ENCODE measurements at places on chromosomes 7 and 10.

DNA sequence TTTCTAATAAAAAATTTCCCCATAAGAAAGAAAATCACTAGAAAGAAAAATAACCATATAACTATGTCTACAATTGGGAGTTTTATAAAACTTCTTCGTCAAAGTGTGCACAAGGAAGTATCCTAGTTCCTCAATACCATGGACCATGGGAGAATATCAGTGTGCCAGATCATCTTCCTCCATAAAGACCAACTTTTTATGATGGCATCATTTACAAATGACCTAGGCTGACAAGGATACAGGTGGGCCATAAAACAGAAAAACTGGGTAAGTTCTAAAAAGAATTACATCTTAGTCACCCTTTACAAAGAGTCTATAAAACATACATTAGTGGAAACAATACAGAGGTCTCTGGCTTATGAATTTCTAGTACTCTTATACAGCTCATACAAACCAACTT lies 303.2 kb downstream of the DOCK4 start:
- no peak for DNase-seq

DNA sequence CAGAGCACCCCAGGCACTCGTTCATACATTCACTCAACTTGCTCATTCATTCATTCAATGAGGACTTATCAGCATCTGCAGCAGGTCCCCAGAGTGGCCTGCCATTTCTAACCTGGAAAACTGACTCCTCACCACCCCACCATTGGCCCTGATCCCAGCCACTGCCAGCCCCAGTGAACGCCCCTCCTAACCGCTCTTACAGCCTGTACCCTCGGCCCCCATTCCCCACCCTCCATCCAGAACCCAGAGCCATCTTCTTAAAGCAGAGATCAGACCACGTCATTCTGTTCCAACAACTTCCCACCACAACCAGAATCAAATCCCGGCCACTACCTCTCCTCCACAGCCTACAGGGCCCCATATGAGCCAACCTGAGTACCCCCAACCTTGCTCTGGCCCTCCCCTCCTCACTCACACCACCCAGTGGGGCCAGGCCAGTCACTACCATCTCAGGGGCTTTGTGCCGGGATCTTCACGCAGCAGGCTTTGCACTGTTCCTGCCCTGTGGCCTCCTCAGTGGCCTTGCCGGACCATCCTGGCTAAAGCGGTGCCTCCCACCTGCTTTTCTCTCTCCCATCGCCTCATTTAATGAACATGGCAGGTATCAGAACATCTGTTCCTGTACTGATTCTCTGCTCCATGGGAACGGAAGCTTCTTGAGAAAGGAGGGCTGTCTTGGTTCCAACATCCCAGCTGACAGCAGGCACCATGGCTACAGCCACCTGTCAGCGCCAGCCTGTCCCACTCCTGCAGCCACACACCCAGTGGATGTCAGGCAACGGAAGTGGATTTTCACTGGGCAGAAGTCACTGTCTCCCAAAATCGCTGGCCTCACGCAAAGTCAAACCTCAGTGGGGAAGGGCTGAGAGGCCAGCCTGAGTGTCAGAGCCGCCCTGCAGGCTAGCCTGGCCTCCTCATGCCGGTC lies 45.4 kb downstream of the FAM53B start:
- DNase-seq = no peak

DNA sequence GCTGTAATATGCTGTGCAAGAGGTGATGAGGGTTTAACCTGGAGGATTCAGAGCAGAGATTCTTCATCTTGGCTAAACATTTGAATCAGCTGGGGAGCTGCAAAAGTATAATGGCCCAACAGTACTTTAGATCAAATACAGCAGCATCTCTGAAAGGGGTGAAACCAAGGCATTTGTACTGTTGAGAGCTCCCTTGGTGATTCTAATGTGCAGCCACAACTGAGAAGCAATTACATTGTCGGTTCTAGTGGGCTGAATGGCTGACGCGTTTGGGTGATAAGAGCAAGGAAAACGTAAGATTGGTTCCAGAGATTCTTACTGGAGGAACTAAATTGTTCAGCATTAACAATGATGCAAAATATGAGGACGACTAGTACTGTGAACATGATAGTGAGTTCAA lies 269.7 kb downstream of the AGMO start:
- no peak for DNase-seq

- DNase-seq = no peak
These were observed 105.2 kb downstream of the FANK1 start for GRCh38 chr10:126001576-126001975.

- DNase-seq = no peak
These were observed 111.8 kb upstream of the FOXP2 start for GRCh38 chr7:114302858-114303257.

- DNase-seq = no peak
These were observed 367.8 kb downstream of the PPP1R3A start for GRCh38 chr7:113550966-113551365.

GRCh38 chr10:69588358-69588757 lies 15.1 kb upstream of the NEUROG3 start:
- DNase-seq = no peak

DNA sequence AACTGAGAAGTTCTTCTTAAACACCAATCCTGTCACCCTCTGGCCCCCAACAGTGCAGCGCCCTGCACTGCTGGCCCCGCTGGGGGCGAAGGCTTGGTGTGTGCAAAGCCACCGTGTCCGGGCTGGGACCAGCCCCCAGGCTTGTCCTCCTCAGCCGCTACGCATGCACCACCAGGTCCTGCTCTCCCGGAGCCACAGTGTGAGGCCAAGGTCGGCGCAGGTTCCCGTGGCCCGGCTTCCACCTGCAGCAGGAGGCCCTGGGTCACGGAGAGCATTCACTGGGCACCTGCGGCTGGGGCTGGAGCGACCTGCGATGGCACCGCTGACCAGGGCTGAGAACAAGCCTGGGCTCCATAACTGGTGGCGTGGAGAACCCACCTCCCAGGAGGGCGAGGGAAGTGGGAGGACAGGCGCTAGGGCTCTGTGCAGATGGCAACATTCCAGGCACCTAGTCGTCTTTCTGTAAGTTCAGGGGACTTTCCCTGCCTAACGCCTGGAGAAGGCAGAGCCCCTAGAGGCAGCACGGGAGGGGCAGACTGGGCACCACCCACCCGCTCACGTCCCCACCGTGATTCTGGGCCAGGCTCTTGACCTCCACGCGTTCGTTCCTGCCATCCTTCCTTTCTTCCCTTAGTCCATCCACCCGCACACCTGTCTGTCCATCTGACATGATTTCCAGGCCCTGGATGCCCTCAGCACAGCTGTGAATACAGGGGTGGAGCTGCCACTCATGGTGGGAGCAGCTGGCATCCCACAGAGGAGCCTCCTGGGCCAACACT lies 271.6 kb downstream of the ELFN1 start:
- DNase-seq = no peak

GRCh38 chr10:12513775-12514673 lies 164.7 kb downstream of the CAMK1D start:
- no peak for DNase-seq

GRCh38 chr7:129781928-129782817 lies 170.6 kb downstream of the UBE2H start:
- DNase-seq = no peak

GRCh38 chr7:151503902-151504714 lies 15.6 kb downstream of the RHEB start:
- no peak for DNase-seq

- DNase-seq = no peak
These were observed 87.7 kb downstream of the ZNF438 start for GRCh38 chr10:30944005-30944404.

DNA sequence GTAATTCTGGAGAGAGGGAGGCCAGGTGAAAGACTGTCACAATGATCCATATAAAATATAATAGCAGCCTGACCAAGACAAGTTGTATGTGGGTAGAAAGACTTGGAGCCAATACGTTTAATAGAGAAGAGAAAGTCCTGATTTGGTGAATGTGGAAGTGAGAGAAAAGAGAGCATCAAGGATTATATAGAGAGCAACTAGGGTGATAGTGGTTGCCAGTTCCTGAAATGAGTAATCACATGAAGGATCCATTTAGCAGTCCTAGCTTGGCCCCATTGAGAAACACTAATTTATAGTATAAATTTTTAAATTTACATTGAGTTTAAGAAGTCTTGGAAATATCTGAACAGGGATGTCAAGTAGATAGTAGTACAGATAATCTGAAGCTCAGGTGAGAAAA lies 74.0 kb downstream of the AASS start:
- DNase-seq = no peak

GRCh38 chr7:24406789-24407299 lies 122.9 kb downstream of the NPY start:
- no peak for DNase-seq

GRCh38 chr10:22016046-22016705 lies 12.6 kb upstream of the DNAJC1 start:
- DNase-seq = no peak

DNA sequence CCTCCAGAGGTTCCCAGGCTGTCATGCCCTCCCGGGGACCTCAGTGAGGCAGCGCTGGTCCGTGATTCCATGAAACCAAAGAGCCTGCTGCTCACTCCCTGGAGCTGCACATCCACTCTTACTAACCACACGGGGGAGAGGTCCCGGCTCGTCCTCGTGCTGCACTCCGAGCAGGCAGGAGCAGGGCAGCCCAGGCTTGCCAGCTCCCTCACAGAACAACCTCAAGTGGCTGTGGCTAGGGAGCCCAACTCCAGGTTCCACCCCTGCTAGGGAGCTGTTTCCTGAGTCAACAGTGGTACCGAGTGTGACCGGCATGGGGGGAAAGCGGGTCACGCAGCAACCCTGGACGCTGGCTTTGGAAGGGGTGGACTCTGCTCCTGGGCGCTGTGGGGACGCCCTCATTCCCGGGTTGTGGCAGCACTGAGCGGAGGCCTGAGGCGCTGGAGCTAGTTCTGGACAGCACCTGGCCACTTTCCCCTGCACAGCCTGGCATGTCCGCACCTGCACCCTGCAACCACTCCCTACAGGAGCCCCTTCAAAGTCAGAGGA lies 27.9 kb upstream of the PPP2R2D start:
- DNase-seq = no peak
